ENCODE measurements at places on chromosomes 7 and 10. TPM values are rescaled to one million over a fixed set of nuclear protein-coding genes. Genes with fewer than 3 reads are reported as not detected.

DNA sequence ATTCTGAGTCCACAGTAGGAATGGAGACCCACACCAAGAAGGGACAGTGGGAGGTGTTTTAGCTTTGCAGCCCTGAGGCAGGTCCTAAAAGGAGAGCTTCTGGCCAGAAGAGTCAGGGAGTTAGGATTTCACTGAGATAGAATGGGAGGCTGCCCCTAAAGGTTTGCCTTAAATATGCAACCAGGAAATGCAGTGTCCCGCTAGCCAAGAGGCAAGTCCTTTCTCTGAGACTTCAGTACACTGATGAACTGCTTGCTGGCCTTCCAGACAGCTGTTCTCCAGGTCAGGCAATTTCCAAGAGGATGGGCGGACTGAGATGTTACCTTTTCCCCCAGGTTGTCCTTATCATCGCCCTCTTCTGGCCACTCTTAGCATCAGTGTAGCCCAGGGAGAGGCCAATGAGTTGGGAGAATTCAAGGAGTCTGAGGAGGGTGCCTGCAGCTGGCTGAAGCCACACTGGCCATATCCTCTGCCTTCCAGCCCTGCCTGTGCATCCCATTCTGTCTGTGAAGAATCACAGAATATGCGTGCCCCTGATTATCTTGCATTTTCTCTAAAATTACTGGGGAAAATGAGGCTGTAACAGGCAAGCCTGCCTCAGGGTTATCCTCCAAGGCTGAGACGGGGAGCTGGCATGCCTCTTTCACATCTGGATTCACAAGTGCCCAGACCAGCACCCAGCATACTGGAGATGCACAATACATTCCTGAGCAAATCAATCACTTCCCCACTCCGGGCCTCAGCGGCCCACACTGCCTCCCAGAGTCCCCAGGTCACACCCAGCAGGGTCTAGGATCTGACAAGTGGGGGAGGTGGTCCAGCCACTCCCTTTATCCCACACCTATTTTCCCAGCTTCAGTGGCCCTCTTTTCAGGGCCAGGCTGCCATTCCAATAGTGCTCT, 2.4 kb downstream of the TLL2 start:
- peak; percentile 25 for DNase-seq

GRCh38 chr10:113666682-113667252, 2.9 kb upstream of the NRAP start:
- peak; percentile 35 for DNase-seq

- peak; percentile 15 for DNase-seq
Observed at GRCh38 chr10:120946497-120946896, 95.3 kb downstream of the WDR11 start.

GRCh38 chr7:150324373-150324961, 1.1 kb upstream of the ACTR3C start:
- no peak for DNase-seq

- DNase-seq, result no peak
Observed at GRCh38 chr10:123800821-123801220, 90.8 kb downstream of the CPXM2 start.

DNA sequence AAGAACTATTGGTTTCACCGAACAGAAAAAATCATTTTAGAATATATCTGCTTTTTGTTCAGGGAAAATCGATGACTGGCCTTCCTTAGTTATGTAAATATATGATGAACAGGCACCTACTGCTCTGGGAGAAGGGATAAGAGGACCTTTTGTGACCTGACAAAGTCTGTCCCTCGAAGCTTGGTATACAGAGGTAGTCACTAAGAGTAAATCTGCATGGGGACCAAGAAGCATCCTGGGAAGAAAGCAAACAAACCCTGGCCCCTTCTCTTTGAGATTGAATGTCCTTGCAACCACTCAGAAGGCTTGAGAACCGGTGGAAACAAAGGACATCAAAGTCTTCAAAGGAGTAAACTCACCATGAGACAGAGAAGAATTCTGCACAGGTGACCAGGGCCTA, 52.3 kb downstream of the SKIDA1 start:
- no peak for DNase-seq

DNA sequence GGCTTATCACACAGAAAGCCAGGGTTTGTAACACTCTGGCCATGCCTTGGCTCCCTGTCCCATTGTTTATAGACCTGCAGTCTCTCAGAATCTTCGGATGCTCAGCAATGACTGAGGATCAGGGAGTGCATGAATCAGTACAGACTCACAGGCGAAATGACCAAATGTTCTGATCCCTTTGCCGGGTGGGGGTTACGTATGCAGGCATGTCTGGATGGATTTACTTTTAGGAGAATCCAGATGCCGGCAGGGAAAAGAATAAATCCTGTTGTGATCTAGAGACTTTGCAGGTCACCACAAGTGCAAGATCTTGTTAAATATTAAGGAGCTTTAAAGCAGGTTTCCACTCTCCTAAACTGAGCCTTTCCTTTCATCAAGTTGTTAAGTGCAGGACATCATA, 149.5 kb downstream of the SFMBT2 start:
- no peak for DNase-seq

DNA sequence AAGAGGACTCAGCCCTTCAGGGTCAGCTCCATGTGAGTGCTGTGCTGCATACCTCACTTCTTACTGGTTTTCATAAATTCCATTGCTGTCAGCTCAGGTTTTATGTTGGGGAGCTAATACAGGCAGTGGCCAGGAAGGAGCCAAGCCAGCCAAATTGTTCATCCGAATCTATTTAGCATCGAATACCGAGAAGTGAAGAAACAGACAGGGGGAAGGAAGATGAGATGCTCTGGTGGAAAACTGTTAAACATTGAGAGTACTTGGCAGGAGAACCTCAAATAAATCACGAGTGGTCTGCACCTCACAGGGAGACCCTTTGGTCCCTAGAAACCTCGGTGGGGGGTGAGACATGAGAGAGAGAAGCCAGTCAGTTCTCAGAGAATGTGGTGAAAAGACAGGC, 196.0 kb upstream of the TMEM72 start:
- no peak for DNase-seq

- DNase-seq, result no peak
Observed at GRCh38 chr7:18265611-18266281, 229.8 kb upstream of the HDAC9 start.

DNA sequence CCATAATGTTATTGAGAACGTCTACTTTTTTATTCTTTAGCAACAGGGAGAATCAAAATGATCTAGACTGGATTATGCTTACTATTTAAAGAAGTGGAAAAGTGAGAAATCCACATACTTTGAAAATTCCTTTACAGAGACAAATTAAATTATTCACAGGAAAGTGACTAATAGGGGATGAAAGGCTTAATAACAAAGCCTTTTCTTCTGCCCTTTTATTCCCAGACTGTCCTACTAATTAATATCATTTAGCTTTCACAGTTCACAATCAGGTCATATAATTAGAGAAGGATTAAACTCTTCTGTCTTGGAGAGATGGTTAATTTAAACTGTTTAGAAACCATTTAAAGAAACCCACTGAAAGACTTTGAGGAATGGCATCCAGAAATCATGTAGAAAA, 58.8 kb downstream of the ARL4A start:
- no peak for DNase-seq

ASAH2B gene
- total RNA-seq, result 6.6 TPM

KCNH2 gene
- not detected for total RNA-seq

DNA sequence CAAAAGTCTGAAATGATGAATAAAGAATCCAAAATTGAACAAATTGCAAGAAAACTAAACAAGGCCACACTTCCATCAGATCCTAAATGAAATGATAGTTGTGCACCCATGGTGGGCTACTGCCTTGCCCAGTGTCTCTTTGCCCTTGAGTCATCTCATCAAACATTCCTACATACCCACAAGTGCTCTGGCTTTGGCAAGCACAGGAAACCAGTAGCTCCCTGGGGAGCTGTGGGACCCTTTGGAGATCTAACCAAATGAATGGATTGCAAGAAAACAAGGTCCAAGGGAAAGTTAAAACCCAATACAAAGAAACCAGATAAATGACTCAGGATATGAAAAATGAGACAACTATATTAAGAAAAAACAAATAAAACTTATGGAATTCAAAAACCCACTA, 129.8 kb upstream of the TMEM229A start:
- DNase-seq, result no peak

DNA sequence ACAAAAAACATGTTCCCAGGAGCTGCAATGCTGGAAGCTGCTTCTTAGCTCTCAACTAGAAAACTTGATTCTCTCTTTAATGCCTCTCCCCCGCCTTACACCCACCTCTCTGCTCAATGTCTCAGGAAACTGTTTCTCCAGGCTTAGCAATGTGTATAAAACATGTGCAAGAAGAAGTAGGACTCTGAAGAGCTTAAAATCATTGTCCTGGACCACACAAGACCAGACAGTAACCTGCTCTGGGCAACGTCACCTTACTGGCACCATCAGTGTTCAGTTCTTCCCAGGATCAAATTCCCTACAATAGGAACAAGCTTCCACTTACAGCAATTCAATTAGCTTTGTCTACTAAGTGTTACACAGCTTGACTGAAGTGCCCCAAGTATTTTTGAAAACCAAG, 104.9 kb downstream of the RAPGEF5 start:
- DNase-seq, result no peak

GRCh38 chr7:104010052-104010909, 20.8 kb upstream of the RELN start:
- DNase-seq, result no peak

GRCh38 chr10:34628174-34628796, 186.8 kb downstream of the PARD3 start:
- no peak for DNase-seq

SLC26A5 gene
- not detected for total RNA-seq

NME8 gene
- total RNA-seq, result not detected

DNA sequence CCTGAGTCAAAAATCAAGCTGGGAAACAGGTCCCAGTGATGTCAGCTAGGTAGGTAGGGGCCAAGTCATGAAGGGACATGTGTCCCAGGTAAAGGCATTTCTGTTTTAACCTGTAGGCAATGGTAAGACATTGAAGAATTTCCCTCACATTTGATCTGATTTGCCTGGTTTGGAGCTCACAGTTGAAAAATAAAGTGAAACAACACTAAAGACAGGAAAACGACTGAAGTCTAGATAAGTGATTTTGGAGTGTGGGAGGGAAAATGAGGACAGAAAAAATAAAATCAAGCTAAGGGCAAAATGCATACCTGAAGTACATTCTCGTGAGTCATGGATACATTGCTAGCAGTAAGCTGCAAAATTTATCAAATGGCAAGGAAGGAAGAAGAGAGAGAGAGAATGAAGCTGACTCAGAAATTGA, 169.9 kb downstream of the SKIDA1 start:
- DNase-seq, result no peak

GRCh38 chr10:75425291-75426079, 5.9 kb upstream of the LRMDA start:
- DNase-seq, result no peak

MEOX2 gene
- 1.2 TPM for total RNA-seq

PTPRN2 gene
- total RNA-seq, result 9.0 TPM

DNA sequence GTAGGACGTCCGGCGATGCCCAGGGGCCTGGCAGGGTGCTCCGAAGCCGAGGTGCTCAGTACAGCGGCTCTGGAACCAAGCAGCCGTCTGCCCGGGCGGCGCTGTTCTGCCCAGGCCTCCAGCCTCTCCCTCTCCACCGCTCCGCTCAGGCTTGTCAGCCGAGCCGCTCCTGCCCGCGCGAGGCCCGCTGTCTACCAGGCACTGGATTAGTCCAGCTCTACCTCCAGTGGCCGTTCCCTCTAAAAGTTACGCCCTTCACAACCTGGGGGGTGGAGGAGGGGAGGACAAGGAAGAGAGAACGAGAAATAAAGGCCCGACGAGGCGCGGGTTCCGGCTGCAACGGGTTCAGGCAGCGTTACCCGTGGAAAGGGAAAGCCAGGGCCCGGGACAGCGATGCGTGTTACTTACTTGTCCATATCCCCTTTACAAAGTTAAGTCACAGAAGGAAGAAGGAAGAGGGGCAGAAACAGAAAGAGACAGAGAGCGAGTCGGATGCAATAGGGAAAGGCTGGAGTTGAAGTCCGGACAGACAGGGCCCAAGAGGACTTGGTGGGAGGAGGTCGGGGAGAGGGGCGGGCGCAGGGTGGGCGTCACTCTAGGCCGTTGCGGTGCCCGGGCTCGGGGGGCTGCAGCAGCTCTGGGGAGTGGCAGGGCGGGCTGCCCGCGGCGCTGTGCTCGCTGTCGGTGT, 2.8 kb downstream of the SP8 start:
- no peak for DNase-seq

GRCh38 chr7:100829150-100829716, 1.9 kb upstream of the EPHB4 start:
- DNase-seq, result no peak

PHKG1 gene
- 0.39 TPM for total RNA-seq

GRCh38 chr7:96248405-96248804, 73.5 kb downstream of the SLC25A13 start:
- no peak for DNase-seq

CCDC172 gene
- not detected for total RNA-seq

GRCh38 chr10:78758176-78758575, 310.6 kb upstream of the ZMIZ1 start:
- no peak for DNase-seq

CDK14 gene
- 9.3 TPM for total RNA-seq

FKBP6 gene
- total RNA-seq, result not detected

DNA sequence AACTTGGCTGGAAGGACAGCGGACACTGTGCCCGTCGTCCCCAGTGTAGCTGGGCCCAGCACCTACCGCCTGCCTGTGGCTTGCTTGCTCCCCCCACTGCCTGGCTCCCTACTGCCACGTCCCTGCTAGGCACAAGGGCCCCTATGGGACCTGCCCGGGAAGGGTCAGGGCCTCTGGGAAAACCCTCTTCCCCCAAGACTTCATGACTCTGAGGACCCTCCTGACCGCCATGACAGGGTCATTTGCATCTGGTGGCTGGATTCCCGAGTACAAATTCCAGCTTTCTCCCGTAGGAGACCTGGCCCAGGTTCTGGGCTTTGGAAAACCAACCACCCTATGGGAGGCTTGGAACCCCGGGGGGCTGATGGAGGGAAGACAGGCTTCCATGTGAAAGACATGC, 1.4 kb upstream of the MMD2 start:
- peak; percentile 23 for DNase-seq

- DNase-seq, result no peak
Observed at GRCh38 chr10:71367271-71367670, 29.4 kb upstream of the CDH23 start.

DNA sequence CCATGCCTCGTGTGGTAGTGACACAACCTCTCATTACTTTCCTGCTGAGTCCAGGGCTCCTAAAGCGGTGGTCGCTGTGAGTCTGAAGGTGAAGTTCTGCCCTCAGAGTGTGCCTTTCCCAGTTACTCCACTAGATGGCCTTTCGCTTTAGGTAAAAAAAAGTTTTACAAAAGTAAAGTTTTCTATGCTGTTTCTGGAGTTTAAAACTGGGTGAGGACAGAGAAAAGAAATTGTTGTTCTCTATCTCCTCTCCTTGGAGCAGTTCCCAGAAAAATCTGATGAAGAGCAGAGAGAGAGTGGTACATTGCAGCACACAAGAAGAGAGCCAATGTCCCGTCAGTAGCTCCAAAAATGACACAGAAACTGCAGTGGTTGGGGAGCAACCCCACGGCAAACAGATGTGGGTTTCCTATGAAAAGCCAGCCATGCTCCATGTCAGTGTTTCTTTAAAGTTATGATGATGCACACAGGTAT, 257.1 kb downstream of the GLI3 start:
- DNase-seq, result peak; percentile 45

DNA sequence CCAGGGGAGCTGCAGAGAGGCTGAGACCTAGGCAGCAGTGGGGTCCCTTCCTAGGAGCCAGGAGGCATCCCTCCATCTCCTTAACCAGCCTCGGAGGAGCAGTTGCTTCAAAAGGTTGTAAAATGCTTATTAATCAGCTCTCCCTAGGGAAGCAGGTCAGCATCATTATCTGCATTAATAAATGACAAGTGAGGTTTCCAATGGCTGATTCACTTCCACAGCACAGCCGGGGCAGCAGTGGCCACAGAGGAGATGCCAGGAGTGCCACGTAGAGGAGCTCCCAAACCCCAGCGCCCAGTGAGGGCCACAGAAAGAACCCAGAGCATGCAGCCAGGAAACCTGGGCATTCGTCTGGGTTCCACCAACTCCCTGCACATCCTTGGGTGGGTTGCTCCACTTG, 8.2 kb upstream of the NPFFR1 start:
- DNase-seq, result no peak
